SJSA1 (cell line): ENCODE measurements at places on chromosomes 12 and 14.

DNA sequence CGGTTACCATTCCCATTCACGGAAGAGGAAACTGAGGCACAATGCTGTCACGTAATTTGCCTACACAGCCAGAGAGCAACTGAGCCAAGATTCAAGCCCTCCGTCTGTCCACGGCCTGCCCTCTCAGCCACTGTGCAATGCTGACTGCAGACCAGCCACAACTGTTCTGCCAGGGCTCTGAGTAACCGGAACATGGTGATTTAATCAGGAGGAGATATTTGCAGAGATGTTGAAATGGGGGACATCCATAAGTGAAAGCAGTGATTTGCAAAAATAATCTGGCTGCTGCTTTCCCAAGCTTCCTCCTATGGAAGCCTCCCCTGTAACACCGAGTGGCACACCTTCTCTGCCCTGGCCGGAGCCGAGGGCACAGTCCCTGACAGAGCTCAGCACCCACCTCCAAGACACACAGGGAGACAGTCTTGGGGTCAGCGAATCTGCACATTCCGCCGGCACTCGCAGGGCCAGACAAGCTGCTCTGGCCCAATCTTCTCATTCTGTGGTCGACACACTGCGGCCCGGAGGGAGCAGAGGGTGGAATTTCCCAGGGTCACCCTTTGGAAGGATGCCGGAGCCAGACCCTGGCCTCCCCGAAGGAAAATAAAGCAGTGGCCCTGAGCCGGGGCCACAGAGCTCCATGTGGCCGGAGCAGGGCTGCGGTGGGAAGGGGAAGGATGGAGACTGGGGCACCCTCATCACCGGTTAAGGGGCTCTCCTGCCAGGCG, 158.2 kb upstream of the DIO3 start:
- no peak for DNase-seq

DNA sequence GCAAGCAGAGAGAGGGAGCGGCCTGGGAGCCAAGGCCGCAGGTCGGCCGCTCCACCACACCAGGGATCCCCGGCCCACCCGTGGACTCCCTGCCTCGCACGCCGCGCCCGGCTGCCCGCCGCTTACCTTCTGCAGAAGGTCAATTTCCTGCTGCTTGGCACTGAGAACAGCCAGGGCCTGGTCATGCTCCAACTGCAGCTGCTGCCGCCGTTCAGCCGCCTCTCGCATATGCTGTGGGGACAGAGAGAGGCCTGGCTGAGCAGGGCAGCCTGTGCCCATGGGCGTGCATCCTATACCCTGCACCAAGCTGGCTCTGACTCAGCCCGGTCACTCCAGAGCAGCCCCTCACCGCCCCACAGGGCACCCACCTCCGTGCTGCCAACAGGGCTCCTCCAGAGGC, 141.1 kb downstream of the PIWIL1 start:
- DNase-seq = no peak

DNA sequence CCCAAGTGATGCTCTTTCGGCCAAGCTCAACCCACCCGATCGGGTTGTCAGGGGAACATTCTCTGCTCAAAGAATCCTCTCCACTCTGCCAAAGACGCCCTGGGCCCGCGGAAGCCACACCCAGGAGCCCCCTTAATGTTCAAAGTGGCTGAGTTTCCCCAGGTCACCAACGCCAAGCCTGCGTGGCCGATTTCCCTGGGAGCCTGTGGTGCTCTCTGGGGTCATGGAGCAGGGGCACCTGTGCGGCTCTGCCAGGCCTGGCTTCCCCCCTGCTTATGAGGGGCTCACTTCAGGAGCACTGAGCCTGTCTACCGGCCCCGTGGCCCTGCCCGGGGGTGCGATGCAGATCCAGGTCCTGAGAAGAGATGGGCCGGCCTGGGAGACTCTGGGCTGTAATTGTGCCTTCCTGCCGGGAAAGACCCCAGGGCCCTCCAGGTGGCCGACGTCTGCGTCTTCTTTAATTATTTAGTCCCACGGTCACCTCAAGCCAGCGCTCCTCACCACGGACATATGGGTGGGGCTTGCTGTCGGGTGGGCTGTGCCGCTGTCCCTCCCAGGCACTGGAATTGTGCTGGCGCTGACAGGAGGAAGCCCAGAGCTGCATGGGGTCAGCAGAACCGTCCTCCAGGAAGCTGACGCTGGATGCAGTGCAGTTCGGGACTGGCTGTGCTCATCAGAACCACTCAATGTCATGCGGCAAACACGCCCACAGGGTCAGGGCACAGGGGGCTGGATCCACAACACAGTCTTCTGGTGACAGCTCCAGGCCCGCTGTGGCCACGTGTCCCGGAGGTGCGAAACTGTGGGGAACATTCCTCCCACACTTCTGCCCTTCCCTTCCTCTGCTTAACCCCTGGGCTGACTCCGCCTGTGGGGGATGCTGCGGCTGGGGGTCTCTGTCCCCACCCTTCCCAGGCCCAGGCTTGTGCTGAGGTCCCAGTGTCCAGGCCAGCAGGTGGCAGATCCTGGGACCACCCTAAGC, 267.6 kb upstream of the SFSWAP start:
- DNase-seq = no peak

- no peak for DNase-seq
Observed at GRCh38 chr14:51855234-51855633, 5.2 kb upstream of the GNG2 start.

- no peak for DNase-seq
Observed at GRCh38 chr12:103392722-103393121, 103.0 kb downstream of the C12orf42 start.

GRCh38 chr14:102930138-102930752, 7.8 kb downstream of the AMN start:
- DNase-seq = no peak
